ENCODE measurements at places on chromosomes 6 and 20.
A peak's percentile ranks its signal among the peaks of the same experiment; 100 is the strongest.

- peak; percentile 31 for DNase-seq
These were observed 100.2 kb downstream of the UST start for GRCh38 chr6:148846778-148847761.

GRCh38 chr6:38187325-38187724 is 367.8 kb downstream of the ZFAND3 start:
- DNase-seq = no peak

- peak; percentile 46 for DNase-seq
These were observed 52.9 kb upstream of the PLCB4 start for GRCh38 chr20:9015984-9016324.

DNA sequence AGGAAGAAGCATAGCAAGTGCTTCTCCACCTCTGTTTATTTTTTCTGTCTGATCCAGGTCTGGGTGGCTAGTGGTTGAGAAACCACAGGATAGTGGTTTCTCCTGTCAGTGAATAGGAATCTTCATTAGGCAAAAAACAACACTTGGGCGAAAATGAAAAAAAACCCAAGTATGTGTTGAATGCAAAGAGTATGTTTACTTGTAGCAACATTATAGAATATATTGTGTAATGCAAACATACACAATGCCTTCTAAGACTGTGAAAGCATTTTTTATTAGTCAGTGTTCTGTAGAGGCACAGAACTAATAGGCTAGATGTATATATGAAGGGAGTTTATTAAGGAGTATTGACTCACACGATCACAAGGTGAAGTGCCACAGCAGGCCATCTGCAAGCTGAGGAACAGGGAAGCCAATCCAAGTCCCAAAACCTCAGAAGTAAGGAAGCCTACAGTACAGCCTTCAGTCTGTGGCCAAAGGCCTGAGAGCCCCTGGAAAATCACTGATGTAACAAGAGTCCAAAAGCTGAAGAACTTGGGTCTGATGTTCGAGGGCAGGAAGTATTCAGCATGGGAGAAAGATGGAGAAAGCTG is 111.1 kb downstream of the UST start:
- peak; percentile 70 for DNase-seq

- no peak for DNase-seq
These were observed 136.4 kb downstream of the OR2B2 start for GRCh38 chr6:27775796-27776184.

GRCh38 chr6:52675372-52675771 is 4.5 kb downstream of the TMEM14A start:
- DNase-seq = no peak

DNA sequence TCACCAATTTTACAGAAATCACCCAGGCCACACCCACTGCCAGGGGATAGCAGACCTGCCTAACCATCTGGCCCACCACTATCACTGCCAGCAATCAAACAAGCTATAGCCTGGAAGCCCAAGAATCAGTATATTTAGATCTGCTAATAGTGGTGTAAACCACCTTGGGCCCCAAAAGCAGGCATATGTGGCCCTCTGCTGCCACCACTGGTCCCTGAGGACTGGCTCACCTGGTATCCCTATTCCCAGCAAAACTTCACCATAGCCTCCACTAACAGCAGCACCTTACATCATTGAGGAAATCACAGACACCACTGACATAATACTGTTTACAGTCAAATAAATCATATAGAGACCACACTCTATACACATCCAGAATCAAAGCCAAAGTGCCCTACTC is 880.4 kb upstream of the MAN1A1 start:
- DNase-seq = no peak

DNA sequence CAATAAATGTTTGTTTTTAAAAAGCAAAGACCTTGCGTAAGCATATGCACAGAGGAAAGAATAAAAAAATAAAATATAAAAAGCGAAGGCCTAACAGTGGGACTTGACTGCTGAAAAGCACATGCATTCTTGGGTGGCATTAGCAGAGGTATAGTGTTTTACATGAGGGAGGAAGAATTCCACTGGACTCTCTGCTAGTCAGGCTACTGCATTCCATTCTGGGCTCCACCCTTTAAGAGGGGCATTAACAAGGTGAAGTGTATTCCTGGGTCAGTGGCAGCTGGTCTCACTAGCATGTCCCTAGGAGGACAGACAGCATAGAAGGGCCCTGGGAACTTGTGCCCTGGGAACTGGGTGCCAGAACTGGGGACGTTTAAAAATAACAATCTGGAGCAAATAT is 134.1 kb downstream of the SOBP start:
- no peak for DNase-seq

- no peak for DNase-seq
These were observed 5.4 kb upstream of the LATS1 start for GRCh38 chr6:149723262-149723661.

DNA sequence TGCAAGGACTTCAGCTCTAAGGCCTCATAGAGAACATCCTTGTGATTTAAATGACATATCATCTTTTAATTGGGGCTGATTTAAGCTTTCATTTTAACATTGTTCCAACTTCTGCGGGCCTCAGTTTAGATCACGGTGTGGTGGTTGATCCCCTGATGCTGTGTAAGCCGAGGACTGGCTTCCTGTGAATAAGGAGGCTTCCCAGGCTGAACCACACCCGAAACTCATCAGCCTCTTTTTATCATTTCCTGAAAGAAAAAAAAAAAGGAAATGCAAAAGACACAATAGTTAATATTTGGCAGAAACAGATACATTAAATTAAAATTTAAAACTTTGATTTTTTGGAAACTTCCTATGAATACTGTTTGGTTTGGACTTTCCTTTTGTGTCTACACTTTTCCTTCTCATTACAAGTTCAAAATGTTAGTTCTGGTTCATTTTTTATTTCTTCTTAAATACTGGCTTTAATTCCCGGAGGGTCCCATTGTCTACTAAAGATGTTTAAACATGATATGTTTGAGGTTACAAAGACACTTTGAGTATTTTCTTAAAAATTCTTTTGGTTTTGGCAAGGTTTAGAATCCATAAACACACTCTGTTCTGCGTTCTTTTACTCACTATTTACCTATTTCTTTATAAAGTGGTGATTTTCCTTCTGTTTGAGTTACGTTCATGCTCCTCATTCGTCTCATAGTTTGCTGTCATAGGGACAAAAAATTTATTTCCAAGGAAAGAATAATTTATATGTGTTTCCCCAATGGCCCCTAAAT is 230.0 kb upstream of the SULF2 start:
- DNase-seq = peak; percentile 33

- no peak for DNase-seq
These were observed 35.5 kb upstream of the FOXC1 start for GRCh38 chr6:1574083-1574761.

DNA sequence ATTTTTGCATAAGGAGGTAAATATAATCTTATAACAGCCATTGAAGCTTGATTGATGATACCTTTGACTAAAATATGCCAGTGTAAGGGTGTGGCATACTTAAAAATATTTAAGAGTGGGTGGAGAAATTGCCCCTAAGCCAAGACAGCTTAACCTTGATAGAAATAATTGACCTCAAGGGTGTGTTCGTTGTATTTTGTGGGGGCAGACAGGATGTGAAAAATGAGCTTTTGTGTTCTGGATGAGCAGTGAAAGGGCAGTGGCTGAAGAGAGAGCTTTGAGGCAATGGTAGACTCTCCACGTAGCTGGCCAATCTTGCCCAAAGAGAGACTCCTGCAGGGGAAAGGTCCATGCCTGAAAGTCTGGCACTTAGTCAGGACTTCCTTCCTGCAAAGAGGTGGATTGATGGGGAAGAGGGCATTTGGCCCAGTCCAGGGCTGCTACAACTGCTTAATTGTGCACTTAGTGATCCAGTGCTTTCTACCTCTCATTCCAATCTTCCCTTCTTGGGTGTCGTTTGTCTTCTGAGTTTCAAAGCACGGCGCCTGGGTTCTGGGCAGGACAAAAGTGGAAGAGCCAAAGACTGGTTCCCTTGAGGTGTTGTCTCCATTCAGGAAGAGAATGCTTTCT is 15.6 kb upstream of the CD109 start:
- DNase-seq = no peak

DNA sequence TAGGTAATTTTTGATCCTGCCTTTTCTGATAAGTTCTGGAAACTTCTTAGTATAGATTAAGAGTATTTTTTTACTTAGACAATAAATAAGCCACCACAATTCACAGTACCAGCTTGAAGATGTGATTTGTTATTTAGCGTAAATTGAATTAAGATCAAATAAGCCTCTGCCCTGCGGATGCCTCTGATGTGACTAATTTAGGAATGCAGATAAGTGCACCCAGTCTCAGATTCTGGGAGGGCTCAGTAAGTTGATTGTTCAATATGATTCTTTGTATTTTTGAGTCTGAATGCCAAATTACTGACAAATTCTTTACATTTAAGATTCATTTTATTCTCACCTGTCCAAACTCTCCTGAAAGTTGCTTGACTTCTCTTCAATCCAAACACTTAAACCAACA is 147.5 kb downstream of the THBS2 start:
- peak; percentile 34 for DNase-seq

- DNase-seq = no peak
These were observed 31.0 kb upstream of the PSMF1 start for GRCh38 chr20:1087311-1087905.

GRCh38 chr6:3612341-3613041 is 139.0 kb downstream of the PXDC1 start:
- DNase-seq = peak; percentile 71

DNA sequence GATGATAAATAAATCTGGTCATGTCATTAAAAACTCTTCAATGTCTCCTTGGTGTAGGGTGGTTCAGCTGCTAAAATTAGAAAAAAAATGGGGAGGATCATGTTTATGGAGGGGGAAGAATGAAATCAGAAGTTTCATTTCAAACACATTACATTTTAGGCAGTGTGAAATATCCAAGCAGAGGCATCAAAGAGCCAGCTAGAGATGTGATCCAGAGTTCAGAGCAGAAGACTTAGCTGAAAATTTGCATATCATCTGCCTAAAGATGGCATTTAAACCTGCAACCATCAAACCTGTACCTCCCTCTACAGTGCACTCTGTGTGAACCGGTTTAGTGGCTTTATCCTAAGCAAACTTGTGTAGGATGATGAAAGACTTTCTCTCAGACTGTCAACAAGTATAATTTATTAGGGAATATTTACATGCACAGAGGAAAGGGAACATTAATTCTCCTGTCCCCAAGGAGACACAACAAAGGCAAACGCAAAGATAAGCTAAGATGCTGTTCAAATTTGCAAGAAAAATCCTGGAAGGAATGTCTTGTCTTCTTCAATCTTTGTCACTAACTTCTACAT is 84.8 kb upstream of the PLEKHG1 start:
- no peak for DNase-seq

GRCh38 chr20:12287575-12287974 is 369.9 kb downstream of the BTBD3 start:
- no peak for DNase-seq

DNA sequence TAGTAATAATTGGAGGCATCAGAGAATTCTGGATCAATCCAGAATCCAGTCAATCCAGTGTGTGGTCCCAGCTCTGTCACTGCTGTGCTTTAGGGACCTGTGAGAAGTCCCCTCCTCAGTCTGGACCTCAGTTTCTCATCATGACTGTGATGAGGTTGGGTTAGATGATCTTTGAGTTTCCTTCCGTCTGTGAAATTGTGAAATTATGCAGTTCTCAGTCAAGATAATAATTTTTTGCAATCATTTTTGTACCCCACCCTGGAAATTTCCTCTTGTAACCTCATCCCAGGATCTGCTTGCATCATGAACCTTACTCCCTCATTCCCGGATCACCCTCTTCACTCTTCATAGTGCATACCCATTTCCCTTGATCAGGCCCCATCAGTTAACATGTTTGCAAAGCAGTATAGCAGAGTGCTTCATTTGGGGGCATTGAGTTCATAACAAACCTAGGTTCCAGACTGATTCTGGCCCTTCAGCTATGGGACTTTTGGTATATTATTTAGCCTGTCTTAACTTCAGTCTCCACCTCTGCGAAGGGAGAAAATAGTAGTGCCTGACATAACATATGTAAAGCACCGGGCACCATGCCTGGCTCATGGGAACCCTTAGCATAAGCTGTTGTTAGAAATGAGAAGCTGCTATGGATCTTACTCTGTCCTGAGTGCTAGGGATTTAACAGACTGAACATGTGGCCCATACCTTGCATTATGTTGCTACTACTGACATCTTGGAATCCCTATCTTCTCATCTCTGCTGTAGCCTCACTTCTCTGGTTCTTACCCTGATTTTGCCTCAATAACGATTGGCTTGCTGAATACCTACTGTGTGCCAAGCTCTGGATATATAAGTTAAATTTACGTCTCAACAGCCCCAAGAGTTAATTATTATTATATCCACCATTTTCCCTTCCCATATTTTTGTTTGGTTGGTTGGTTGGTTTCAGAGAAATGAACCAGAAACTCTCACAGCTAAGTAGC is 1.3 kb downstream of the ZNF76 start:
- DNase-seq = peak; percentile 54

DNA sequence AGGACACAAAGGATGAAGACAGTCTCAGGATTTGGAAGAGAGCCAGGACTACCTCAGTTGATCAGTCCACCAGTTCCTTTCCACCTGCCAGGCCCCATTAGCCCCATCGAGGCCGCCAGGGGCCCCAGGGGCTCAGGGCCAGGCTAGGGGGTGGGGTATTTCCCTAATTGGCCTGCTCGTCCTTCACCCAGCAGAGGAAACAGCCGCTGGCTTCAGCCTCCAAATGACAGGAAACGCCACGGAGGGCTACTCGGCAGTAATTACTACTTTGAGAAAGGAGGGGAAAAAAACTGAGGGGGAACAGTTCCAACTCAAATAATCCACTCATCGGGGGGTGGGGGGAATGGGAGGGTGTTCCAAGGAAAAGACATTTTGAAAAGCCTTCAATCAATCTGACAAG is 42.7 kb downstream of the MAFB start:
- DNase-seq = no peak

DNA sequence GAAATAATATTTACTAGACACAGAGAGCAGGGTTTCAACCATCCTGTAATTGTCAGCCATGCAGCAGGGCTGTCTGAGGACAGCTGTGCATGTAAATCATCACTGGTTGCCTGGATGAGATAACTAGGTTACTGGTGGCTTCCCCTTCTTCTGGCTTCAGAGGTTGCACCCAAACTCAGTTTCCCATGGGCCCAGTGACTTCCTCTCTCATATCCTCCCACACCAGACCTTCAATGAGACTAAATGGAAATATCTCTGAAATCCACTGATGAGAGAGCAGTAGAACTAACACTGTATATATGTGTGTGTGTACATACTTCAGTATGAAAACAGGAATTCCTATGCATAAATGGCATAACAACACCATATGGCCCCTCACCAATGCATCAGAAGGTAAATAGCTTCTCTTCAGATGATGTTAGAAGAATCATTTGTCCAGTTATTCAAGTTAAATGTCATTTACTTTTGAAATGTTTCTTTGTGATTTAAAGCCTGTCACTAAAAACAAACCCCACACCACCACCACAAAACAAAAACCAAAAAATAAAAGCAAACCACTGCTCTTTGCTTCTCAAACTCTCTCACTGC is 51.0 kb upstream of the IL20RA start:
- DNase-seq = no peak

GRCh38 chr20:33653218-33653899 is 8.8 kb upstream of the C20orf144 start:
- DNase-seq = peak; percentile 76

GRCh38 chr20:5056801-5057599 is 55.7 kb upstream of the SLC23A2 start:
- peak; percentile 27 for DNase-seq

Data from adipocyte (in vitro differentiated cells).